ENCODE measurements at places on chromosomes 13 and 19. TPM values are rescaled to one million over a fixed set of nuclear protein-coding genes. Genes with fewer than 3 reads are reported as not detected.

- no peaks in the 10 kb centered on the region for H3K36me3 ChIP-seq
- no peaks in the 10 kb centered on the region for H3K27me3 ChIP-seq
- no peak for DNase-seq
- H3K4me1 ChIP-seq = no peaks in the 10 kb centered on the region
- no peak overlapping the region for H3K4me3 ChIP-seq
- no peak overlapping the region for H3K27ac ChIP-seq
These were observed 66.3 kb downstream of the ZIC5 start for GRCh38 chr13:99905224-99905623.

GRCh38 chr13:22061806-22062391, 391.0 kb downstream of the FGF9 start:
- no peaks in the 10 kb centered on the region for H3K27me3 ChIP-seq
- H3K4me1 ChIP-seq = peaks cover 92% of the 10 kb centered on the region
- no peak overlapping the region for H3K4me3 ChIP-seq
- H3K27ac ChIP-seq = peak overlapping the region; percentile 76
- no peaks in the 10 kb centered on the region for H3K36me3 ChIP-seq

DNA sequence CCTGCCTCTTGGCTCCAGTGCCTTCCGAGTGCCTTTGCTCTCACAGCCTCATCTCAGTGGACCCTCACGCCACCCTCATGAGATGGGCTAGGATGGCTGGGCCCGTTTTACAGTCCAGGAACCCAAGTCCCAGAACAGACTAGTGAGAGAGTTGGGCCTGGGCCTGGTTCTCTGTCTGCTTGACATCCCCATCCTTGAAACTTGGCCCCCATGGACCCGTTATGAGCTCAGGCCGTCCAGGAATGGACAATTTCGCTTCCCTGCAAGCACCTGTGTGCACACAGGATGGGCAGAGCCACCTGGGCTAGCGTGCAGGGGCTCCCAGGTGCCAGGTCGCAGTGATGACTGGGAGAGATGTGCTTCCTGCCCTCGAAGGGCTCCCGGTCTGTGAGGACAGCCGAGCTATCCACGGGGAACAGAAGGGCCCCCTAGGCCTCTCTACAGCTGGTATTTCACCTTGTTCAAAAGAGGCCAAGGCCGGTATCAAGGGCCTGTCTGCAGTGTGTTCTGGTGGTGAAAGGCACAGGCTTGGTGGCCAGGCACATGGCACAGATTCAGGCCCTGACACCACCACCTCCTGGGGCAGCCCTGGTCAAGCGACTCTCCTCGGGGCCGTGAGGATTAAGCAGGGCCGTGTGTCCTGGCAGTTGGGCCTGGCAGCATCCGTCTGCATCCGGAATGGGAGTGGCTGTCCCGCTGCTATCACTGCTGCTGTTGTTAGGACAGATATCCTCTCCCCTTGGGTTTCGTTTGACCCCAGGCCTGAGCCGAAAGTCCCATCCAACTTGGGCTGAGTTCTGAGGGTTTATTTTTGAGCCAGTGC, 38.9 kb downstream of the CAPN12 start:
- H3K36me3 ChIP-seq = peaks cover 88% of the 10 kb centered on the region
- H3K27ac ChIP-seq = no peak overlapping the region
- H3K27me3 ChIP-seq = no peaks in the 10 kb centered on the region
- no peak overlapping the region for H3K4me3 ChIP-seq

GRCh38 chr19:17942181-17942580, 9.4 kb downstream of the CCDC124 start:
- no peak overlapping the region for H3K4me3 ChIP-seq
- no peak overlapping the region for H3K27ac ChIP-seq
- peaks cover 4% of the 10 kb centered on the region for H3K4me1 ChIP-seq
- no peaks in the 10 kb centered on the region for H3K27me3 ChIP-seq
- H3K36me3 ChIP-seq = no peaks in the 10 kb centered on the region

- no peak overlapping the region for H3K27ac ChIP-seq
- H3K4me1 ChIP-seq = no peaks in the 10 kb centered on the region
- no peak for DNase-seq
- H3K27me3 ChIP-seq = no peaks in the 10 kb centered on the region
- no peaks in the 10 kb centered on the region for H3K36me3 ChIP-seq
These were observed 578.7 kb downstream of the DIAPH3 start for GRCh38 chr13:59584761-59585670.

- H3K27me3 ChIP-seq = no peaks in the 10 kb centered on the region
- no peak overlapping the region for H3K27ac ChIP-seq
- no peak overlapping the region for H3K4me3 ChIP-seq
- peaks cover 3% of the 10 kb centered on the region for H3K4me1 ChIP-seq
- DNase-seq = no peak
These were observed 615 bp upstream of the ZNF135 start for GRCh38 chr19:58058467-58058866.

- H3K27me3 ChIP-seq = no peaks in the 10 kb centered on the region
- no peak for DNase-seq
- no peak overlapping the region for H3K27ac ChIP-seq
- H3K4me1 ChIP-seq = no peaks in the 10 kb centered on the region
These were observed 470.7 kb downstream of the TSHZ3 start for GRCh38 chr19:30878495-30878894.

DNA sequence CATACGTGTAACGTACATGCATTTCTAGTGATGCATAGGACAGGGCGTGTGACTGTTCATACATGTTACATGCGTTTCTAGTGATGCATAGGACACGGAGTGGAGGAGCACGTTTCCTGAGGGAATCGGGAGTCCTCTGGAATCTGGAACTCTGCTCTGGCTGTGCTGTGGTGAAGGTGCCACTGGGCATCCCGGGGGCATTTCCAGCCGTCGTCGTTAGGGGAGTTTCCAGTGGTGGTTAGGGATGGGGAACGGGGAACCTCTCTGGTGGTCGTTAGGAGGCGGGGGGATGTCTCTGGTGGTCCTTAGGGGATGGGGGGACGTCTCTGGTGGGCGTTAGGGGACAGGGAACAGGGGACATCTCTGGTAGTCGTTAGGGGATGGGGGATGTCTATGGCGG, 209.6 kb upstream of the SOX1 start:
- no peaks in the 10 kb centered on the region for H3K27me3 ChIP-seq
- no peak for DNase-seq
- H3K36me3 ChIP-seq = no peaks in the 10 kb centered on the region

DNA sequence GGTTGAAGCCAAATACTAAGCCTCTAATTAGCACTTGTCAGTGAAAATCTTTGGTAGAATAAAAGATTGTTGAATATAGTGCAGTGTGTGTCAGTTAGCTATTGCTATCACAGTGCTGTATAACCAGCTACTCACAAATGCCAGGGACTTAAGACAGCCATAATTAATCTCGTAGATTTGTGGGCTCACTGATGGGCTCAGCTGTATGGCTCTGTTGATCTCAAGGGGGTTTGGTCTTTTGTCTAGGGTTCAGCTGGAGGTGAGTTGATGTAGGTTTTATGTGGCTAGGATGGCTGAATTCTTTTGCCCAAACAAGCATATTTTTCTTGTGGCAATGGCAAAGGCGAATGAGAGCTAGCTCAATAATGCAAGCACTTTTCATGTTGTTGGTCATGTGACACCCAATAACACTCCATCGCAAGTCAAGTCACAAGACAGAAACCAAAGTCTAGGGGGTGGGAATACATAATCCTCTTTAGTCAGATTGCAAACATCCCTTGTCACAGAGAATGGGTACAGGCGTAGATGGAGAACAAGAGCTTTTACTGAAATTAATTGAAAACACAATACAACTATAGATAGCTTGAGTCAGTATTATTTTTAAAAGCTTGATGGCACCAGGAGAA, 121.7 kb upstream of the EDNRB start:
- H3K36me3 ChIP-seq = no peaks in the 10 kb centered on the region
- H3K4me3 ChIP-seq = no peak overlapping the region
- no peak overlapping the region for H3K27ac ChIP-seq
- no peak for DNase-seq
- no peaks in the 10 kb centered on the region for H3K27me3 ChIP-seq

- H3K4me1 ChIP-seq = no peaks in the 10 kb centered on the region
- DNase-seq = no peak
- no peaks in the 10 kb centered on the region for H3K27me3 ChIP-seq
- H3K36me3 ChIP-seq = peaks cover 80% of the 10 kb centered on the region
These were observed 33.8 kb downstream of the PEX11G start for GRCh38 chr19:7454998-7455397.

GRCh38 chr13:112346173-112346898, 29.8 kb upstream of the SPACA7 start:
- H3K4me1 ChIP-seq = no peaks in the 10 kb centered on the region
- H3K36me3 ChIP-seq = no peaks in the 10 kb centered on the region
- DNase-seq = no peak
- no peak overlapping the region for H3K4me3 ChIP-seq

- H3K36me3 ChIP-seq = no peaks in the 10 kb centered on the region
- H3K4me3 ChIP-seq = no peak within 1 kb of the TSS
- no peaks in the 10 kb centered on the region for H3K4me1 ChIP-seq
These were observed at the start of gene PLIN4 for GRCh38 chr19:4518345-4519171. TSS of gene PLIN4 (minus strand) at chr19:4518486. CDS start at chr19:4518272, 214 bp downstream.

GRCh38 chr19:49403404-49404187, 15.5 kb downstream of the KASH5 start:
- DNase-seq = no peak
- no peaks in the 10 kb centered on the region for H3K36me3 ChIP-seq
- no peaks in the 10 kb centered on the region for H3K27me3 ChIP-seq
- H3K4me1 ChIP-seq = peaks cover 33% of the 10 kb centered on the region
- no peak overlapping the region for H3K27ac ChIP-seq

- no peaks in the 10 kb centered on the region for H3K27me3 ChIP-seq
- H3K27ac ChIP-seq = no peak overlapping the region
- no peak overlapping the region for H3K4me3 ChIP-seq
- DNase-seq = no peak
- H3K36me3 ChIP-seq = no peaks in the 10 kb centered on the region
These were observed 1745.4 kb downstream of the SLITRK1 start for GRCh38 chr13:82136880-82137279.

DNA sequence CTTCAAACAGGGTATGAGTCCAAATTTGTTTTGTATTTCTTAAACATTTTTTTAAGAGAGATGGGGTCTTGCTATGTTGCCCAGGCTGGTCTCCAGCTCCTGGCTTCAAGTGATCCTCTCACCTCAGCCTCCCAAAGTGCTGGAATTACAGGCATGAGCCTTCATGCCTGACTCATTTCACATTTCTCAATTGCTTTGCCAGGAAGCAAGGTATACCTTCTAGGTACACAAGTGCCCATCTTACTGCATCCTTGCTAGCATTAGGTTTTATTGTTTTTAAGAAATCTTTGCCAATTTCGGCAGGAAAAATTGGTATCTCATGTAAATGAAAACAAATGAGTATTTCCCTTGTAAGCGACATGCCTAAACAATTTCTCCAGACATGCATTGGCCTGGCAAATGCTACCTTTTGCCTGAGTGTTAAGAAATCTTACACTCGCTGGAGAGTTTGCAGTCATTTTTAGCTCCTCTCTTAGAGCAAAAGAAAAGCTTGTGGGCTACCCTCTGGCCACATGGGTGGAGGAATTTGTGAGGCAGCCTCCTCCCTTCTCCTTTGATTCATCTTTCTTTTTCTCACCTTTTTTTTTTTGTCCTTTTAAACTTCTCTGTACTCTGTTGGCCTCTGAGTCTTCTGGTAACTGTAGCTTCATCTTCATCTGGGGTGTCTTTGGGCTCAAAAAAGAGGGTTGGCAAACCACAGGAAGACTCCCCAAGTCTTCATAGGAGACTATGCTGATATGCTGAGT, 33.0 kb downstream of the ACTL9 start:
- no peak overlapping the region for H3K27ac ChIP-seq
- no peak for DNase-seq
- no peaks in the 10 kb centered on the region for H3K36me3 ChIP-seq
- H3K4me1 ChIP-seq = peaks cover 39% of the 10 kb centered on the region

DNA sequence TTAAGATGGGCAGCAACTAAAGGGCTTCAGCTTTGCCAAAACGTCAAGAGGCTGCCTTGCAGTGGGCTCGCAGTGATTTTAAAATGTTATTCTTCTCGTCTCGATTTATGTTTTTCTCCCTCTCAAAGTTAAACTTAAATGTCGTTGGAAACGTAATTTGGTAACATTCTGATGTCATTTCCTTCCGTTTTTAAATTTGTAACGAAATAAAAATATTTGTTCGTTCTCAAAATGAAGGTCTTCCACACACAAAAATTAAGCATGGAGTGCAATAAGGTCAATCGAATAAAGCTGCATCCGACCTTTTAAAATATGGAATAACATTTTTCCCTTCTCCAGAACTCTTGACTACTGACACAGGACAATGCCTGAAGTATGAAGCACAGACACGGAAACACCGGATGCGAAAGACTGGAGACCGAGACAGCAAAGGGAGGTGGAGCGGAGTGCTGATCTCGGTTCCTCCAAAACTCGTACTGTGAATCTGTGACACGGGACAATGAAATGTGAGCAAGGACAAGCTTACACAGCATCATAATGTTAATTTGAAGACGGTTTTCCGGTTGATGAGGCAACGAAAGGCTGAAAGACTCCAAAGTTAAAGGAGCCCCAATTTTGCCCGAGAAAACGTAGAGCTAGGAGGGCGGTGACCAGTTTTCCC, 850 bp downstream of the MTMR6 start:
- peak overlapping the region; percentile 91 for H3K4me3 ChIP-seq
- peak overlapping the region; percentile 100 for H3K27ac ChIP-seq
- no peaks in the 10 kb centered on the region for H3K36me3 ChIP-seq
- H3K4me1 ChIP-seq = peaks cover 40% of the 10 kb centered on the region
- peak; percentile 56 for DNase-seq

DNA sequence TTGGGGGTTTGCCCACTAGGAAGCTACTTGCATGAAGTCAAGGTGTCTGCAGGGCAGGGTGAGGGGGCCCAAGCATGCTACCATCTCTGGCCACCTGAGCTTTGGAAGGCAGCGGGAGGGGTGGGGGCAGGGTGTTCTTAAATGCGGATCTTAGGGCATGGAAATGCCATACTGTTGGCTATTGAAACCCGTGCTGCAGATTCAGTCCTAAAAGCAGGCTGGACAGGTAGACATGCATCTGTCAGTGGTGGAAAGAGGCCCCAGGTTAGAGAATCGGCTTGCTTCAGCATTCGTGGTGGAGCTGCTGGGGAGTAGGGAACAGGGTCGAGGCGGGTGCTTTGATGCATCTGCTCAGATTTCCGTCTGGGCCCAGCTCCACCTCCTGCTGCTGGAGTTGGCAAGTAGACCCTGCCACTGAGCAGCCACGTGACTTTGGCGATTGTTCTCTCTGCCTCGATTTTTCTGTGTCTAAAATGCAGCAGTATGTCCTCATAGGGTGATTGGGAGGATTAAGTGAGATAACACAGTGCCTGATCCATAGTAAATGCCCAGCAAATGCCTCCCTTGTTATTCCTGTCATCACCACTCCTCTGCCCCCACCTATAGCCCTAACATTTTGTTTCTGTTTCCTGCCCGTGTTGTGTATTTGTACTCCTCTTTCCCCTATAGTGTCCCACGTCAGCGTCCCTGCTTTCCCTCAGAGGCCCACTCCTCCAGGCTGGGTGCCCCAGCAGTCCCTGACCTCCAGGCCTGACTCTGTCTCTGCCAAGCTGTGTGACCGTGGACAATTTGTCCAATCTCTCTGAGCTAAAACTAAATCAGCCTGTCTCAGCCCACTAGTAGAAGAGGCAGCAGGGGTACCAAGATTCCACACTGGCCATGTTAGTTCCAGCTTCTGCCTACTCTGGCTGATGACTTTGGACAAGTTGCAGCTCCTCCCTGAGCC, 5.8 kb downstream of the PPP1R37 start:
- no peaks in the 10 kb centered on the region for H3K36me3 ChIP-seq
- no peak for DNase-seq
- no peak overlapping the region for H3K27ac ChIP-seq
- H3K4me1 ChIP-seq = peaks cover 55% of the 10 kb centered on the region

The CEACAM4 gene
- total RNA-seq = 0.28 TPM

The HCN2 gene
- total RNA-seq = 2.5 TPM

The ZNF284 gene
- total RNA-seq = 5.7 TPM

The CGB3 gene
- total RNA-seq = not detected

The TUBB4A gene
- total RNA-seq = 4.7 TPM

The CFAP97D2 gene
- not detected for total RNA-seq

The FCGBP gene
- total RNA-seq = 74.4 TPM
